Occipital lobe (tissue), 3 donors: ENCODE measurements at places on chromosomes 7 and 10. TPM values are rescaled to one million over a fixed set of nuclear protein-coding genes. Genes with fewer than 3 reads are reported as not detected.

GIMAP8 gene
- total RNA-seq, result 2.8 TPM

TRRAP gene
- total RNA-seq, result 23.6 TPM

ZNF117 gene
- 58.6 TPM for total RNA-seq

COL28A1 gene
- 0.62 TPM for total RNA-seq

PRDX3 gene
- total RNA-seq, result 92.8 TPM

EN2 gene
- total RNA-seq, result not detected

NEUROG3 gene
- total RNA-seq, result not detected

NKX1-2 gene
- 0.47 TPM for total RNA-seq

KEL gene
- 3.0 TPM for total RNA-seq

SHH gene
- 0.62 TPM for total RNA-seq

SPAM1 gene
- not detected for total RNA-seq

CRYGN gene
- not detected for total RNA-seq

URGCP gene
- total RNA-seq, result 34.9 TPM

CYP26C1 gene
- 0.16 TPM for total RNA-seq

TYW1B gene
- 1.9 TPM for total RNA-seq

LGI1 gene
- 66.1 TPM for total RNA-seq

GPR85 gene
- 272 TPM for total RNA-seq

ZNF786 gene
- 12.6 TPM for total RNA-seq

MUC12 gene
- total RNA-seq, result not detected

SEMA3C gene
- 289 TPM for total RNA-seq

KCNIP2 gene
- total RNA-seq, result 6.9 TPM

HTRA1 gene
- 58.5 TPM for total RNA-seq

MEIG1 gene
- total RNA-seq, result not detected

OLAH gene
- 0.31 TPM for total RNA-seq

ZNF736 gene
- total RNA-seq, result 63.8 TPM

ABCA13 gene
- total RNA-seq, result 0.16 TPM

ASAH2B gene
- 9.8 TPM for total RNA-seq

SAMD9L gene
- total RNA-seq, result 3.7 TPM

CSTF2T gene
- total RNA-seq, result 46.0 TPM

WEE2 gene
- 0.16 TPM for total RNA-seq

GPR15LG gene
- not detected for total RNA-seq

BMPER gene
- total RNA-seq, result 4.5 TPM

RBP3 gene
- total RNA-seq, result not detected

STAMBPL1 gene
- 7.8 TPM for total RNA-seq

CCDC186 gene
- 64.4 TPM for total RNA-seq

FAM25G gene
- total RNA-seq, result not detected

SSC4D gene
- total RNA-seq, result 0.94 TPM

OR6V1 gene
- total RNA-seq, result not detected

CTTNBP2 gene
- total RNA-seq, result 39.0 TPM

EPO gene
- total RNA-seq, result not detected

ADAM12 gene
- total RNA-seq, result 4.7 TPM

UNC5B gene
- total RNA-seq, result 3.9 TPM

SLC13A1 gene
- total RNA-seq, result not detected

MCM10 gene
- 2.5 TPM for total RNA-seq

TNRC18 gene
- 50.1 TPM for total RNA-seq

CYP2C18 gene
- total RNA-seq, result not detected

FBXL13 gene
- total RNA-seq, result 5.0 TPM

HOXA11 gene
- total RNA-seq, result not detected

CTNNA3 gene
- total RNA-seq, result 1.7 TPM

AKR1B1 gene
- total RNA-seq, result 29.6 TPM

GSTK1 gene
- total RNA-seq, result 36.0 TPM

GARIN1A gene
- total RNA-seq, result 1.7 TPM

EPHA1 gene
- not detected for total RNA-seq

HEPACAM2 gene
- not detected for total RNA-seq

NPC1L1 gene
- 0.16 TPM for total RNA-seq

MYL7 gene
- total RNA-seq, result not detected

NCAPG2 gene
- total RNA-seq, result 14.3 TPM
